Memory B cell (primary cell): ENCODE measurements at places on chromosomes 4 and X.
A peak's percentile ranks its signal among the peaks of the same experiment; 100 is the strongest.

- DNase-seq, result no peak
- H3K36me3 ChIP-seq, result no peaks in the 10 kb centered on the region
- no peak overlapping the region for H3K4me3 ChIP-seq
- peaks cover 4% of the 10 kb centered on the region for H3K4me1 ChIP-seq
These were observed 118.7 kb upstream of the PRPS2 start for GRCh38 chrX:12672367-12673106.

- no peak overlapping the region for H3K27ac ChIP-seq
- no peaks in the 10 kb centered on the region for H3K36me3 ChIP-seq
- no peaks in the 10 kb centered on the region for H3K27me3 ChIP-seq
- DNase-seq, result no peak
- no peak overlapping the region for H3K4me3 ChIP-seq
- H3K4me1 ChIP-seq, result peaks cover 35% of the 10 kb centered on the region
These were observed 11.0 kb downstream of the BCOR start for GRCh38 chrX:40086569-40087335.

GRCh38 chr4:146343199-146343598 is 128.9 kb downstream of the REELD1 start:
- no peaks in the 10 kb centered on the region for H3K27me3 ChIP-seq
- H3K4me1 ChIP-seq, result peaks cover 9% of the 10 kb centered on the region
- no peak overlapping the region for H3K27ac ChIP-seq
- H3K36me3 ChIP-seq, result no peaks in the 10 kb centered on the region
- DNase-seq, result no peak

- peak; percentile 68 for DNase-seq
- peak overlapping the region; percentile 100 for H3K27ac ChIP-seq
- H3K36me3 ChIP-seq, result peaks cover 7% of the 10 kb centered on the region
- no peaks in the 10 kb centered on the region for H3K27me3 ChIP-seq
- peaks cover 11% of the 10 kb centered on the region for H3K4me1 ChIP-seq
These were observed 736 bp downstream of the IDS start for GRCh38 chrX:149504226-149504914.

DNA sequence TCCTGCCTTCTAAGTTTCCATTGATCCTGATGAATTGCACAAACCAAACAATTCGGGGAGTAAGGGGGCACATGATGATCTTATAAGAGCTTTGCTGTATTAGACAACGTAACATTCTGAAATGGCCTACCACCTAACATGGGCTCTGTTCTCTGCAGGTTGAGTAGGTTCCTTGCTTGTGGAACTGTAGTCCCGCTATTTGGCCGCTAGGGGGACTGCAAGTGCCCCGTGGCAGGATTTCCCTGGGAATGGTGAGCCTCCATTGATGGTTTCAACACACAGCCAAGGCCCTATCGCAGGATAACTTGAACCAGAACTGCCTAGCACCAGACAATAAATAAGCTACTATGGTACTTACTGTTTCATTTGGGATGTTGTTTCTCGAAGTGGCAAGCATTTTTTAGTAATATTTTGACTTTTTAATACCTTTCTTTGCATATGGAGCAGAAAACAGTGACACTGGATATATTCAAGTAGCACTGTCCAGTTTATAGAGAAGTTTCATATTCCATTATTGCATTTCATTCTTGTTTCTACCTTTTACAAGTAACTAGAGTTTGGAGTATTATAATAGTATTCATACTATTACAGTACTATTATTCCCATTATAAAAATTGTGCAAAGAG is 11.9 kb downstream of the AR start:
- no peak overlapping the region for H3K27ac ChIP-seq
- no peak overlapping the region for H3K4me3 ChIP-seq
- no peaks in the 10 kb centered on the region for H3K27me3 ChIP-seq
- no peaks in the 10 kb centered on the region for H3K36me3 ChIP-seq
- no peak for DNase-seq
- H3K4me1 ChIP-seq, result no peaks in the 10 kb centered on the region

DNA sequence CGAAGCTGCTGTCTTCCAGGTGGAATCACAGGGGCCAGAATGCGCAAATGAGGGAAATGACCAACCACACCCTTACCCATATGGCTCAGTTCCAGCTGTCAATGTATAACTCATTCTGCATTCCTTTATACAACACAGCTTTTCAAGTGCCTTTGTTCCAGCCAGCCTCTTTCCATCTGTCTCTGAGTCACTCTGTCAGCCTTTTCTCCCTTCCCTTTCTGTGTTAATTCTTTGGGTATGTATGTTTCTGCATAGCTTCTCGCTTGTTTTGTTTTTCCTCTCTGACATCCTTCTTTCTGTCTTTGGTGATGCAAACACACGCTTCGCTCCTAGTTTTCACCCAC is 54.5 kb downstream of the RS1 start:
- no peaks in the 10 kb centered on the region for H3K4me1 ChIP-seq
- no peak overlapping the region for H3K27ac ChIP-seq
- H3K27me3 ChIP-seq, result no peaks in the 10 kb centered on the region
- no peak overlapping the region for H3K4me3 ChIP-seq

- H3K4me3 ChIP-seq, result no peak overlapping the region
- no peaks in the 10 kb centered on the region for H3K4me1 ChIP-seq
- H3K27me3 ChIP-seq, result peaks cover 1% of the 10 kb centered on the region
- DNase-seq, result no peak
These were observed 61.8 kb upstream of the KLHL13 start for GRCh38 chrX:118178450-118178849.

- H3K4me3 ChIP-seq, result no peak overlapping the region
- peaks cover 4% of the 10 kb centered on the region for H3K4me1 ChIP-seq
- no peaks in the 10 kb centered on the region for H3K36me3 ChIP-seq
- peaks cover 6% of the 10 kb centered on the region for H3K27me3 ChIP-seq
- no peak for DNase-seq
These were observed 51.4 kb upstream of the SCRG1 start for GRCh38 chr4:173450281-173450680.

DNA sequence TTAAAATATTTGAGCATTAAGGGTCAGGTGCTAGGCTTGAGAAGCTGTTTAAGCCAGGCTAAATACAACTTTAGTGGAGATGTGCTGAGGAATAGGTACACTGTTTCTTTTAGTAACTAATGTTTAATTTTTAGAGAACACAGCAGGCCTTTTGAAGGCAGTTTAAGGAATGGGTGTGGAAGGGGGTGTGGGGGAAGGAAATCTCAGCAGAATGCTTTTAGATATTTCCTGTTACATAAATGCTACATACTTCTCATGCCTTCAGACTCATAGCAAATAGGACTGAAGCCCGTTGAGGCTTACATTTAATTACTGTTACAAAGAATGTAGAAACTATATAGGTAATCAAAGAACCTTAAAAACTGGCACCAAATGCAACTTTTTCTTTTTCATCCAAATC is 66.3 kb downstream of the WWC2 start:
- H3K27me3 ChIP-seq, result peaks cover 7% of the 10 kb centered on the region
- no peak for DNase-seq
- H3K4me1 ChIP-seq, result no peaks in the 10 kb centered on the region
- H3K27ac ChIP-seq, result no peak overlapping the region
- no peak overlapping the region for H3K4me3 ChIP-seq
- H3K36me3 ChIP-seq, result no peaks in the 10 kb centered on the region

DNA sequence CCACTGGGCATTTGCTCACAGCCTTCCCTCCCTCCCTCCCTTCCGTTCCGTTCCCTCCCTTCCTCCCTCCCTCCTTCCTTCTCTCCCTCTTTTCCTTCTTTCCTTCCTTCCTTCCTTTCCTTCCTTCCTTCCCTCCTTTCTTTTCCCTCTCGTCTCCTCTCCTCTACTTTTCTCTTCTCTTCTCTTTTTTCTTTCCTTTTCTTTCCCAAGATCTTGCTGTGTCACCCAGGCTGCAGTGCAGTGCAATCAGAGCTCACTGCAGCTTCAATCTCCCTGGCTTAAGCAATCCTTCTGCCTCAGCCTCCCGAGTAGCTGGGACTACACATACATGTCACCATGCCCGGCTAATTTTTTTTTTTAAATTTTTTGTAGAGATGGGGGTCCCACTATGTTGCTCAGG is 26.7 kb upstream of the ING2 start:
- no peak overlapping the region for H3K27ac ChIP-seq
- H3K4me3 ChIP-seq, result no peak overlapping the region
- no peaks in the 10 kb centered on the region for H3K36me3 ChIP-seq

GRCh38 chr4:74682567-74683359 is 111.6 kb downstream of the BTC start:
- no peak for DNase-seq
- peaks cover 8% of the 10 kb centered on the region for H3K27me3 ChIP-seq
- H3K36me3 ChIP-seq, result peaks cover 1% of the 10 kb centered on the region
- no peaks in the 10 kb centered on the region for H3K4me1 ChIP-seq

GRCh38 chrX:96449191-96449590 is 235.5 kb upstream of the DIAPH2 start:
- H3K4me3 ChIP-seq, result no peak overlapping the region
- DNase-seq, result no peak
- H3K27me3 ChIP-seq, result peaks cover 4% of the 10 kb centered on the region
- no peaks in the 10 kb centered on the region for H3K36me3 ChIP-seq
- H3K27ac ChIP-seq, result no peak overlapping the region

GRCh38 chr4:75637176-75637575 is 6.8 kb upstream of the CDKL2 start:
- peaks cover 6% of the 10 kb centered on the region for H3K36me3 ChIP-seq
- DNase-seq, result no peak
- peaks cover 3% of the 10 kb centered on the region for H3K4me1 ChIP-seq
- no peak overlapping the region for H3K4me3 ChIP-seq
- H3K27ac ChIP-seq, result no peak overlapping the region
- H3K27me3 ChIP-seq, result no peaks in the 10 kb centered on the region

DNA sequence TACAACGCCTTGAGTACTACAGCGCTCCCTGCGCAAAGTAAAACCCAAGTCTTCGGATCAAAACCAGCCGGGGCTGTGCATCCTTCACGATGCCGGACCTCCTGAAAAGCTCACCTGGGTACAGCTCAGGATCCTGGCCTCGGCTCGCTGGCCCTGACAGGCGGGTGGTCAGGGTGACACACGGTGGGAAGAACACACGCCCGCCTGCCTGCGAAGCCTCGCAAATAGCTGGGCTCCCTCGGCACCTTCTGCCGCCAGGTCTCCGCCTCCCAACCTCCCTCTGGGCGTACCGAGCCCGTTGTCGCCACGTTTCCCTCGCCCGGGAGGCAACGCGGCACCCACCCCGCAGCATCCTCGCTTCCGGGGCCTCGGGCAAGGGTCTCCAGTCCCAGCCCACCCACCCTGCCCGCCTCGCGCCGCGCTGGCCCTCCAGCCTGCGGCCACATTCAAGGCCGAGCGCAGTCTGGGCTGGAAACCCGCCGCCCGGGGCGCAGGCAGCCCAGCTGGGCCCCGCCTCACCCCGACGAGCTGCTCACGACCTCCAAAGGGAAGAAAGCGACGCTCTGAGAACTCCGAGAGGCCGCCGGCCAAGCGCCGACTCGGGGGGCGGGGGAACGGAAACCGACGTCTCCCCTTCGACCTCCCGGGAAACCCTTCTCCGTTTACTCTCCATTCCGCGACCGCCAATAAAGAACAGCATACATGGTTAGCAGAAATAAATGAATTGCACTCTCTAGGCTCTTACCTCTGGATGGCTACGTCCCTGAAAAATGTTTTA is 511 bp downstream of the PPM1K start:
- H3K4me3 ChIP-seq, result peak overlapping the region; percentile 91
- peaks cover 36% of the 10 kb centered on the region for H3K4me1 ChIP-seq
- no peaks in the 10 kb centered on the region for H3K36me3 ChIP-seq
- H3K27ac ChIP-seq, result peak overlapping the region; percentile 92
- peak; percentile 66 for DNase-seq
- H3K27me3 ChIP-seq, result no peaks in the 10 kb centered on the region

DNA sequence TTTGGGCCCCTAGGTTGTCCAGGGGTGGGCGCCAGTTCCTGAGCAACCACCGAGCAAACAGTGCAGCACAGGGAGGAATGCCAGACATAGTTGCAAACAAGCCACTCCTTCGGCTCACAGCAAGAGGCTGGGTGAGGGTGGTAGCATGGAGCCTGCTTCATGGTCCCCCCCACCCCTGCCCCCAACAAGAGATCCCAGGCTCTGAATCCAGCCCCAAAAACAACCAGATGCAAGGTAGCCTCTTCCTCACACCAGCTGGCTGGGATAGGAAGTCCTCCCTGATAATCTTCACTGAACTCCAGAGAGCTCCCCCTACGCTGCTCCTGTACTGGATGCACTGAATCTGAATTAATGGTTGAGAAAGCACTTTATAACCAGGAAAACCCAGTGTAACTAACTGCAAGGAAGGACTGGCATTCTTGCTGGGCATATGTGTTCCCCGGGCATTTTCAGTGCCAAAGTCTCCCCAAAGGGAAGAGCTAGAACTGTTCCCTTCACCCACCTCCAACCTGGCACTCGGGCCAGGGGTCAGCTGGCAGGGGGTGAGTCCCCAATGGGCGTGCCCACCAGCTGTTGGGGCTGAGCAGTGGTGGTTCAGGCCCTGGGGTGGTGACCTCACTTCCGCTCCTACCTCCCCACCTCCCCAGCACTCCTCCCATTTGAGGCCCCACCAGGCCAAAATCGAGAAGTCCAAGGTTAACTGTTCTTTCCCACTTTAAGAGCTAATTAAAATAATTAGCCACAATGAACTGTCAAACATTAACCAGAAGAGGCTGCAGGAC is 1.5 kb downstream of the ELF4 start:
- H3K4me3 ChIP-seq, result peak overlapping the region; percentile 96
- peaks cover 23% of the 10 kb centered on the region for H3K4me1 ChIP-seq
- peaks cover 4% of the 10 kb centered on the region for H3K36me3 ChIP-seq
- H3K27me3 ChIP-seq, result no peaks in the 10 kb centered on the region
- H3K27ac ChIP-seq, result peak overlapping the region; percentile 87

GRCh38 chr4:145881576-145881975 is 57.0 kb downstream of the ZNF827 start:
- H3K4me1 ChIP-seq, result peaks cover 26% of the 10 kb centered on the region
- no peaks in the 10 kb centered on the region for H3K27me3 ChIP-seq
- DNase-seq, result no peak
- peaks cover 18% of the 10 kb centered on the region for H3K36me3 ChIP-seq
